Esophagus muscularis mucosa (tissue), 4 donors: ENCODE measurements at places on chromosomes 2 and 18.

DNA sequence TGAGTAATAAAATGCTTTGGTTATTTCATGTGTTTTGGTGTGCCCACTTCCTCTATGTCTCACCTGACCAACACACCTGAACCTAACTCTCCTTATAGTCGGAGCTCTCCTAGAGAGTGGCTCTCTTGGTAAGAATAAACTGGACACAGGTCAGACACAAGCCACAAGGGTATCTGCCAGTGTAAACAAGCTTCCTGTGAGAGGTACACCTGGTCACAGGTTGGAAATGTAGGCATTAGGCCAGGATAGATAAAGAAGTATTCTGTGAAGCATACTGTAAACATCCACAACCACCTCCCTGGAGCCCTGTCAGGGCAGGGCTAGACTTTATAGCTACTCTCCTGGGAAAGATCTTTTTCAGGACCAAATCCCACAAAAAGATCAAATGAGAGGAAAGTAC, 69.4 kb downstream of the ZDBF2 start:
- DNase-seq = no peak
- no peak overlapping the region for H3K27ac ChIP-seq
- no peaks in the 10 kb centered on the region for H3K4me1 ChIP-seq
- no peak overlapping the region for H3K4me3 ChIP-seq
- H3K27me3 ChIP-seq = no peaks in the 10 kb centered on the region
- H3K36me3 ChIP-seq = no peaks in the 10 kb centered on the region

DNA sequence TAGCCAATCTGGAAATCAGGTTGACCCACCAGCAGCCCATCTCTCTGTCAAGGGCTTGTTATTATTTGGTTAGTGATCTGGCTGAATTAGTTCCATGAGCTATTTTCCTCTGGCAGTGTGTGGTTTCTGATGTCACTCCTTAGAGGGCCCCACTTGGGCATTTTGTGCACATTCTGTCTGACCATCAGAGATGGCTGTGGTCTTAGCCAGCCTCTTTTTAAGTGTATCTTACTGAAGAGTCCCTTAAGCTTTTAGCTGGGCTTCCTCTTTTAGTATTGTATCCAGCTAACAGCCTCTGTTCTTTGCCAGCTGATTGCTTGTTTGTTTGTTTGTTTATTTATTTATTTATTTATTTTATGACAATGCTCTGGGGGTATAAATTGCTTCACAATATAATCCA, 951.1 kb upstream of the CNTNAP5 start:
- H3K4me3 ChIP-seq = no peak overlapping the region
- no peaks in the 10 kb centered on the region for H3K4me1 ChIP-seq
- no peaks in the 10 kb centered on the region for H3K36me3 ChIP-seq
- no peaks in the 10 kb centered on the region for H3K27me3 ChIP-seq
- H3K27ac ChIP-seq = no peak overlapping the region

DNA sequence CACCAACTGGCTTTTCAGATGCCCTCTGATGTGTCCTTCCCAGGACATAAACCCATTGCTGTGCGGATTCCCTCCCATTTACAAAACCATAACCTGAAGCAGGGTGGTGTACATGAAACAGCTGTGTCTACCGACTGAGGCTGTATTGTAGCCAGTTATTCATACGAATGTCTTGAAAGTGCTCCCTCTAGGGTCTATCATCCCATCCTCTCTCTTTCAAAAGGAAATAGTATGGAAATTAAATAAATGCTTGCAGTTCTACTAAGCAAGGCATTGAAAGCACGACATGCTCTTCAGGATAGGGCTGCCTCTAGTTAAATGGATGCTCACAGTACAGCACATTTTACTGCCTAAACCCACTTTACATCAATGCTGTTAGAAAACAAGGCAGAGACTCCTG, 112.2 kb upstream of the PXDN start:
- peaks cover 10% of the 10 kb centered on the region for H3K4me1 ChIP-seq
- H3K36me3 ChIP-seq = no peaks in the 10 kb centered on the region
- DNase-seq = no peak
- H3K4me3 ChIP-seq = no peak overlapping the region

DNA sequence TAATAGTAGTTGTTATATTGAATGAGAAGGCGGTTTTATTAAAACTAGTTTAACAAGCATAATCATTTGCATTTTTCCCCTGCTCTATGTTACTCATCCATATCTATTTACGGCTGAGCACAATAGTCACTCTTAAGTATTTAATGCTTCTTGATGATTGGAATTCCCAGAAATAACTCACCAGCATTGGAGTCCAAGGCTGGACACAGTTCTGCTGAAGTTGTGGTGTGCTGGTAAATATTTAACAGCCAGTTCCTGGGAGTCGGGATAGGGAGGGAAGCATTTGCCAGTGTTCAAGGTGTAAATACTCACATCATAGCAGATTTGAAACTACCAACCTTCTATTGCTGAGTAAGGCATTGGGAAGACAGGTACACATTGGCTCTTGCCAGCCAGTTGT, 315.1 kb downstream of the MTX2 start:
- H3K27ac ChIP-seq = no peak overlapping the region
- no peaks in the 10 kb centered on the region for H3K36me3 ChIP-seq
- H3K4me1 ChIP-seq = no peaks in the 10 kb centered on the region
- no peak overlapping the region for H3K4me3 ChIP-seq
- DNase-seq = no peak
- H3K27me3 ChIP-seq = no peaks in the 10 kb centered on the region

- DNase-seq = no peak
- no peaks in the 10 kb centered on the region for H3K27me3 ChIP-seq
- H3K4me1 ChIP-seq = no peaks in the 10 kb centered on the region
- no peak overlapping the region for H3K27ac ChIP-seq
- no peak overlapping the region for H3K4me3 ChIP-seq
Measured at GRCh38 chr2:141186413-141187074, 944.3 kb downstream of the LRP1B start.
